Activated T-helper 2 cell treated with anti-CD3 and anti-CD28 coated beads, Interferon-gamma antibody, Interleukin-2, Interleukin-4, amounts not matched to agents 10 μg/mL and 5 μg/mL and 100 μg/mL, durations not matched to agents 14 hours and 24 hours and 36 hours (primary cell): ENCODE measurements at places on chromosomes 1 and 21. TPM values are rescaled to one million over a fixed set of nuclear protein-coding genes. Genes with fewer than 3 reads are reported as not detected.

GRCh38 chr1:233672732-233673131 is 58.8 kb downstream of the KCNK1 start:
- DNase-seq = no peak

The RCSD1 gene
- total RNA-seq = 84.9 and 91.9 TPM in 2 replicates

DNA sequence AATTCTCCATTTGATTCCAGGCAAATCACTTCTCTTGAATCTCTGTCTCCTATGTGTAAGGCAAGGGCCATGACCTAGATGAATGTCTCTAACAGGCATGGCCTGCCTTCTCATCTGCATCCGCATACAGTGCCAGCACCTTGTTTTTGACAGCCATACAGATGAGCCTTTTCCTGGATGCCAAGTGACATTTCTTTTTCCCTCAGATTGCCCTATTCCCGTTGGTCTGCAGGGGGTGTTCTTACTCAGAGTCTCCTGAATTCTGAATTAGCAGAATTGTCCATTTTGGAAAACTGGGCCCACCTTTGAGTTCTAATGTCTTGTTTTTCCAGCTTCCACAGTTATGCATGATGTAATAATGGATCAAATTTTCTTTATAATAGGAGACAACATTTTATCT is 88.0 kb upstream of the ADAR start:
- DNase-seq = no peak

The NUF2 gene
- total RNA-seq = 45.5 and 47.4 TPM in 2 replicates

- DNase-seq = no peak
Observed at GRCh38 chr1:20494609-20495311, 8.8 kb upstream of the CAMK2N1 start.

DNA sequence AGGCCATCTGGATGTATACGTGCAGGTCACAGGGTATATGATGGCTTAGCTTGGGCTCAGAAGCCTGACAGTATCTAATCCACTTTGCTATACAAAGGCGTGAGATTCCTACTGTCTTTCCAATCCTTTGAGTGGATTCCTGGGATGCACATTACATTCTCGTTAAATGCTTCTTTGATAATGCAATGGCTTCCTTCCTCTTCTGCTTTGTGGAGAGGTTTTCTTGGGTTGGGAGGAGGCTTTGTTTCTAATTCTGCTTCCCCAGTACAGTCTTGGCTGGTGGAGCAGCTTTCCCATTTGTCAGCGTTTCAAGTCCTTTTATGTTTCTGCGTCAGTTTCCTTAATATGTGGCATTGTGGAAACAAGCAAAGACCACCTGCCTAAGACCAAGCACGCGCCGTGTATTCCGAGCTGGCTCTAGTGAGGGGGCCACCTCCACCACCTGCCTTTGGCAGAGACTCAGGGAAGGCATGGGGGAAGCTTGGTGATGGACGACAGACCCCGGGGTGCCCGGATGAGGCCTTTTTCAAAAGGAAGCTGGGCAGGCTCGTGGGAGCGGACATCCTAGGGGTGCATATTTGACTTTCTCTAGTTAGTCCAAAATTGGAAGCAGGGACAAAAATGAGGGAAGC is 72.7 kb downstream of the WDR4 start:
- no peak for DNase-seq

The CLCA1 gene
- not detected in 2 replicates for total RNA-seq

The IFI44L gene
- 7.5 and 8.3 TPM in 2 replicates for total RNA-seq

DNA sequence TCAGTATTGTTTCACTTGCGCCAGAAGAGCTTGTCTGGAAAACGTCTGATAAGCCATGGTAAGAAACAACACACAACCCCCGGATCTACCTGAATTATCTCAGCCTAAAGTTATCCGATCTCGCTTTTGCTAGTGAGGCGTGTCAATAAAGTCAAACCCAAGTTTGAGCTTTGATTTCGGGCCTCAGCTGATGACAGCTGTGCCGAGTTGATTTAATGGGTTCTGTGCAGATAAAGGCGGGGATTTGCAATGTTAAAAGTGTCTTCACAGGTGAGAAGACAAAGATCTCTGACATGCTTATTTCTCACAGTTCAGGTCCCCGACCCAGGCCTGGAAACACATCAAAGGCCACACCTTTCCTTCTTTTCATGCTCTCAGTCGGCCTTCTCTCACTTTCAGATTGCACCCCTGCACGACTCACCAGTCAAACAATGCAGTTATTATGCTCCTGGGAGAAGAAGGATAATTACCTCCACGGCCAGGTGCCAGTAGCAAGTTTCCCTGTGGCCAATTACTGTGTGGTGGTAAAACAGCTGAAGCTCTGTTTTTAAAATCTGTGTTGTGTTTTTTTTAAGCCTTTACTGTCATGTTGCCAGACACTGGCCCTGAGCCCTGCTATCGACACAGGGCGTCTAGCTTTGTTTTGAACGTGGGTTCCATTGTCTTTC is 245.3 kb upstream of the RUNX1 start:
- DNase-seq = no peak

GRCh38 chr1:178962853-178963711 is 62.6 kb upstream of the FAM20B start:
- no peak for DNase-seq

The C1QB gene
- not detected in 2 replicates for total RNA-seq

The RBM8A gene
- 270 and 287 TPM in 2 replicates for total RNA-seq

The P3R3URF gene
- not detected in 2 replicates for total RNA-seq
